ENCODE measurements at places on chromosomes 5 and 9.

GRCh38 chr9:18545636-18546360, 71.8 kb downstream of the ADAMTSL1 start:
- DNase-seq = no peak

GRCh38 chr9:135506327-135507103, 6.0 kb downstream of the MRPS2 start:
- DNase-seq = no peak

DNA sequence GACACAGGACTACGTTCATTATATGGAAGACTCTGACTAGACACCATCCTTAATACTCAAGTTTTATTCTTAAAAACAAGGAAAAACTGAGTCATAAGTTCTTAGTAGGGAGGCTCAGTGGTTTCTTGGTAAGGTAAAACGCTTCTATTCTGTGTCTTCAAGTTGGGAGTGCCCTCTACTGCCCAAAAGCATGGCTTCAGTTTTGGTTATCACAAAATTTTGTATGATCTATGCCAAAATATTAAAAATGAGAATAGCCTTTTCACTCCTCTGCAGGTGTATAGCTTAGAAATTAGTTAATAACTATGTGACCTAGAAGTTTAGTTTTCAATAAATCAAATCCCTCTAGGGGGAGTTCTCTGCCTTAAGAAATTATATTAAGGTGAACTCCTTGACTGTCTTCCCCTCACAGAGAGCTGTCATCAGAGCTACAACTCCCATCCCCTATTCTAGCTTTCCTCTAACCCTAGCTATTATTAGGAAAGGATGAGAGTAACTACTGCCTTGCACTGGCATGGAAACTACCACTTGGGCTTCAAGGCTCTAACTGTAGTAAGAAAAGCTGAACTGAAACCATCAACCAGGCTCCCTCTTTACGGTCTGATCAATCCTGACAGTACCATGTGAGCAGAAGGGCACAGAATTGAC, 189.7 kb downstream of the GNAQ start:
- DNase-seq = no peak

DNA sequence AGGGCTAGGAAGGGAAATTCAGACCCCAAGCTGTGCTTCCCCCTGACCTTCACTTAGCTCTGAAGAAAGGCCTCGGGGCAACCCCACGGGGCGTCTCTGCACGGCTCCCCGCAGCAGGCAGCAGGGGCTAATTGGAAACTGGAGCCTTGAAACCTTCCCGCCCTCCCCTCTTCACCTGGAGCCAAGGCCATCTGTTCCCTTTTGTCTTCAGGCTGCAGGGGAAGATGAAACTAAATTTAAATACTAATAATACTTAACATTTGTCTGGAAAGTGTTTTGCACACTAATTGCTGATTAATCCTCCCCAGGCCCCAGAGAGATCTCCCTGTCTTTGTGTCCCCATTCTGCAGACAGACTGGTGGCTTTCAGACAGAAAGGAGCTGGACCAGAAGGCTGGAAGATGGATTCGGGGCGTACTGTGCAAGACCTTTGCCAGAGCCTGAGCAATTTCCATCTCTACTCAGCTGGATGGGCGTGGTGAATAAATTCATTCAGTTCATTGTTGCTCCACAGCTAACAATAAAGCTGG, 34.1 kb upstream of the CPLX2 start:
- DNase-seq = no peak

DNA sequence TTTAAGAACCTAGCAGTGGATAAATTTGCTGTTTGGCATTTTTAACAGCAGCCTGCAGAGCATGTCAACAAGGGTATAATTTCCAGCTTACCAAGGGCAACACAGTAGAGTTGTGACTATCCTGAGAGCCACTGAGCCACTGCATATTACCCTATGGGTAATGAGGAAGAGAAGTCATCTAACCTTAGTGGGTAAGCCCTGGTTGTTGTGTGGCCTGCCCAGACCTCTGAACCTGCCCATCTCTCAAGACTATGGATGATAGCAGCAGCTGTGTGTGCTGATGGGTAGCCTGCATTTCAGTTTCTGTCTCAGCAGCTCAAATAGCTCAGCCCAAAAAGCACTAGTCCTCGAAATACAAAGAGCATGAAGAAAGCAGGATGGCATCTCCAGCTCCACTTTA, 56.1 kb upstream of the PIP5K1B start:
- DNase-seq = no peak

- no peak for DNase-seq
These were observed 16.7 kb upstream of the CCNO start for GRCh38 chr5:55250064-55250463.

GRCh38 chr9:13665418-13666066, 386.1 kb upstream of the MPDZ start:
- no peak for DNase-seq

- no peak for DNase-seq
These were observed 20.4 kb upstream of the SPTLC1 start for GRCh38 chr9:92135576-92135975.

DNA sequence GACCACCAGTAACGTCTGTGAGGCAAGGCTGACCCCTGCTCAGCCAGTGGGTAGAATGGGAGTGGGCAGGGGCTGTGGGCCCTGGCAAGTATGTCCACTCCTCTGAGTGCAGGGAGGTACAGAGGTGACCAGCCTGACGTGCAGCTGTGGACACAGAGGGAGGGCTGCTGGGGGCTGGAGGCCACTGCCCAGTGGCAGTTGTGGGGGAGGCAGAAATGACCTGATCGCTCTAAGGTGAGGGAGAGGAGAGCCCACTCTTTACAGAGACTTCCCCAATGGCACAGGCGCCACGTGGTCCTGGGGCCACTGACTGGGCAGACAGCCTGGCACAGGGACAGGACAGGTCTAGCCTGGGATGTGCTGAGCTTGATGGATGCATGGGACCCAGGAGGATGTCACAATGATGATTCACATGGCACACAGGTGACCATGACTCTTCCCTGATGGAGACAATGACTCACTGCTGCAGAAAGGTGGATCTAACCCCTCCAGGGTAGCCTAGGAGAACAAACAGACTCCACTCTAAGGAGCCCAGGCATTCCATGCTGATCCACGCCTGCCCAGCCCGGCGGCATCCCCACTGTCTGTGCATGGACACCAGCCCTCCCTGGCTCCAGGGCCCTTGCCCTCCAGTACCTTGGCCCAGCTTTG, 7.7 kb downstream of the LPCAT1 start:
- DNase-seq = no peak

DNA sequence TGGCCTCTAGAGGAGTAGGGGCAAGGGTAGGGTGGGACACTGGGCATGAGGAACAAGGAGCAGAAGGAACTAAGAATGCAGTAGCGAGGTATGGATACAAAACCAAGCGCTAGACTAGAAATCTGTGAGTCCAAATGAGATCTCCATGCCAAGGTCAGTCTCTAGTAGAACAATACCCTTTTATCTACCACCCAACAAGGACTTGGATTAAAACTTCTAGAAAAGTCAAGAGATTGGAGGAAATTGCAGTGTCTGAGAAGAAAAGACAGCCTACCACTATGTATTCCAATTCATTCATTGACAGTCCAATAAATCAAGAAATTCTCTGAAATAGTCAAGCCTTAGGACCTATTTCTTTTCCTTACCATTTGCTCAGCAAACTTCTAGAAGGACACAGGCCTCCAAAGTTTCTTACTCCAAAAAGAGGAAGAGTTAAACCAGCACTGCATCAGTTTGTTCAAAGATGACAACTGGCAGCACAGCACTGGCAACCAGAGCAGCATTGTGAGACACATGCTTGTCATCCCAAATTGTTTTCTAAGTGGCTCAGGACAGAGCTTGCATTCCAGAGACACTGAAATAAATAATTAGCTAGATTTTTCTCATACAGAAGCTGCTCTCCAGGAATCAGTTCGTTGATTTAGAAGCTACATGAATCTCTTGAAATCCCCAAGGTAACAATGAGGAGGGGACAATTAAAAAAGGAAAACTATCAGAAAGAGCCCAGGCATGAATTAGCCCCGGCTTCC, 22.6 kb downstream of the ABCA1 start:
- DNase-seq = no peak
